ENCODE measurements at places on chromosomes 1 and 21. TPM values are rescaled to one million over a fixed set of nuclear protein-coding genes. Genes with fewer than 3 reads are reported as not detected.

- no peak for DNase-seq
These were observed 418.9 kb downstream of the PRDM2 start for GRCh38 chr1:14118691-14119485.

- DNase-seq: no peak
These were observed 301.8 kb downstream of the BRINP2 start for GRCh38 chr1:177472567-177472966.

GRCh38 chr21:45801129-45801964 lies 157.8 kb downstream of the PCBP3 start:
- DNase-seq: no peak

DNA sequence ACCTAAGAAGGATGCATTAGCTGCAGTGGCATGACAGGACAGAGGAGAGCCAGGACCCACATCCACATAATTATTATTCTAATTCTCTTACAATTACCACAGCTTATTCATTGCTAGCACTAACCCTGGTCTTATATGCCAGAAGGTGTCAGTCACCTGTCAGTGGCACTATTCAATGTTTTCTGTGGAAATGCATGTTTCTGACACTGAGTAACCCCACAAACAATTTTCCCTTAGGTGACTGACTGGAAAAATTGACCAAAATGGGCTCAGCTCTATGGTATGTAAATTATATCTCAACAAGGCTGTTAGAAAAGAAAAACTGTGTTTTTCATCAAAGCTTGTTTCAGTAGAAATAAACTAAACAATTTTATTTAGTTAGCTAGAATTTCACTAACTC lies 117.9 kb upstream of the KRTAP19-8 start:
- no peak for DNase-seq

- peak; percentile 9 for DNase-seq
These were observed 30.3 kb upstream of the TIAM1 start for GRCh38 chr21:31374395-31374794.

DNA sequence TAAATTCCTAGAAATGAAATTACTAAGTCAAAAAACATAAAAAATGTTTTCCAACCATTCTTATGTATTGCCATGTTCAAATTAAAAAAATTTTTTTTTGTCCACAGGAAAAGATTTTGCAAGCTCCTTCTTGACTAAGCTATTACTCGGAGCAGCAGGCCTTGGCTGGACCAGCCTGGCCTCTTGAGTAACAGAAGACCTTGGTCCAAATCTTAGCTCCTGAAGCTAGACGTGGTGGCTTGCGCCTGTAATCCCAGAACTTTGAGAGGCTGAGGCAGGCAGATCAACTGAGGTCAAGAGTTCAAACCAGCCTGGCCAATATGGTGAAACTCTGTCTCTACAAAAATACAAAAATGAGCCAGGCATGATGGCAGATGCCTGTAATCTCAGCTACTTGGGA lies 77.6 kb downstream of the CLSTN1 start:
- no peak for DNase-seq

DNA sequence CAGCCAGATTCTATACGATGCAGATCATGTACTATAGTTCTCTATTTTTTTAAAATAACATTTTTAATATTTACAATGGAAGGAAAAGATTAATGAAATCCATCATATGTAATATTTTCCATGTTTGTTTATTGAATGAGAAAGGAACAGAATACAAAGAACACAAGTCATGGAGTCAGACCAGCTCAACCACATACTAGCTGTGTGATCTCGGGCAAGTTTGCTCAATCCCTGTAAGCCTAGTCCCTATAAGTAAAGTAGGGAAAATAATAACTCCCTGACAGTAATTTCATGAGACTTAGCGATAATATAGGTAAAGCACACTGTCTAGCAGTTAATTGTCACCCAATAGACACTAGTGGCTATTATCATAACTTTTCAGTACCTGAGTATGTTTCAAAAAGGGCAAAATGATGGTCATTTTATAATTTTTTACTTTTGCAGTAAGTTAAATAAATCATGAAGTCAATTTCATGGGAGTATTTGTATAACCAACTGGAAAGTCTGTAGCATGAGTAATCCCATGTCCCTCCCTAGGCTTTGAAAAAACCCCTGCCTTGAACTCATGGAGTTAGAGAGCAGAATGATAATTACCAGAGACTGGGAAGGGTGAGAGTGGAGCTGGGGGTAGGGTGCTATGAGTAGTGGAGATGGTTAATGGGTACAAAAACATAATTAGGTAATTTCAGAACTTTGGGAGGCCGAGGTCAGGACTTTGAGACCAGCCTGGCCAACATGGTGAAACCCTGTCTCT lies 37.0 kb upstream of the EPS15 start:
- DNase-seq: no peak

DNA sequence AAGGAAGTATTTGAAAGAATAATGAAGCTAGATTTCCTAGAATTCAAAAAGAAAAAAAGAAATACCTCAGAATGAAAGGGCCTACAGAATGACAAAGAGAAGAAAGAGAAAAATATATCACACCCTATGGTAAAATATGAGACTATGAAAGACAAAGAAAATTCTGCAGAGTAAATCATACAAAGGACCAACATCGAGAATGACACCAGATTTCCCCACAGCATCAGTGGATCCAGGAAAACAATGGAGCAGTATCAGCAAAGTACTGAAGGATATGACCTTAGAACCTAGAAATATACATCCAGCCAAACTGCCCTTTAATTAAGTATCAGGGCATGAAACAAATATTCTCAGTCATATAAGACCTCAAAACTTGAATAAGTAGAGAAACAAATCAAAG lies 21.2 kb upstream of the IFNAR2 start:
- DNase-seq: no peak

DNA sequence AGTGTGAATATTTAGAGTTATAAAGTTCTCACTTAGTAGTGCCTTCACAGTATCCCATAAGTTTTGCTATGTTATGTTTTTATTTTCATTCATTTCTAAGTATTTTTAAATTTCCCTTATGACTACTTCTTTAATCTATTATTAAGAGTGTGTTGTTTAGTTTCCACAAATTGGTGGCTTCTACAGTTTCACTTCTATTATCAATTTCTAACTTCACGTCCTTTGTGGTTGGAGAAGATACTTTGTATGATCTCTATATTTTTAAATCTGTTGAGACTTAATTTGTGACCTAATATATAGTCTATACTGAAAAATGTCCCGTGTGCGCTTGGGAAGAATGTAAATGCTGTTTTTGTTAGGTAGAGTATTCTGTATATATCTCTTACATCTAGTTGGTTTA lies 11.7 kb downstream of the CHIA start:
- DNase-seq: no peak

Gene FCRL4
- not detected for total RNA-seq

Gene USH2A
- total RNA-seq: not detected

Gene DNAJB4
- total RNA-seq: 25.2 TPM

Gene LCE1E
- not detected for total RNA-seq

Gene NBPF6
- not detected for total RNA-seq

Gene EXTL2
- total RNA-seq: 13.2 TPM

Gene RHCE
- not detected for total RNA-seq

Gene HNRNPR
- 111 TPM for total RNA-seq

Gene CLDN8
- total RNA-seq: not detected

Gene RFX5
- 29.2 TPM for total RNA-seq

All from mesenteric fat pad (tissue), 1 donor.